ENCODE measurements at places on chromosomes 7 and 10.
A peak's percentile ranks its signal among the peaks of the same experiment; 100 is the strongest.

DNA sequence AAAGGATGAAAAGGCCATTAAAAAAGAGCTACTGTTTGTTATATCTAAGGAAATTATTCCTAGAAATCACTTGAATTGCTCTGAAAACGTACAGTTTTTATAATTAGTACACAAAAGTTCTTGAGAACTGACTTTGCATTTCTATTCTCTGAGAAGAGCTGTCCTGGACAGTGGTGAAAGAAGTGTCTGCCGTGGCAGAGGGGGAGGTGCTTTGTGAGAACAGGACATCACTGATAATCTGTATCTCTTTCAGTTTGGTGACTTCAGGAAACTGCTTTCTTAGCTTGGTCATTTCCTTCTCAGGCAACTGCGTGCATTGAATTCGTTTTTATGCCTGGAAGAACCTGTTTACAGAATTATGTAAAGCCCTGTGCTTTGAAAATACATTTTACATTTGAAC lies 52.1 kb downstream of the POLL start:
- DNase-seq, result no peak

- no peak for DNase-seq
Measured at GRCh38 chr10:21099291-21100062, 202.4 kb upstream of the NEBL start.

GRCh38 chr10:86024281-86025041 lies 342.1 kb downstream of the GRID1 start:
- no peak for DNase-seq

DNA sequence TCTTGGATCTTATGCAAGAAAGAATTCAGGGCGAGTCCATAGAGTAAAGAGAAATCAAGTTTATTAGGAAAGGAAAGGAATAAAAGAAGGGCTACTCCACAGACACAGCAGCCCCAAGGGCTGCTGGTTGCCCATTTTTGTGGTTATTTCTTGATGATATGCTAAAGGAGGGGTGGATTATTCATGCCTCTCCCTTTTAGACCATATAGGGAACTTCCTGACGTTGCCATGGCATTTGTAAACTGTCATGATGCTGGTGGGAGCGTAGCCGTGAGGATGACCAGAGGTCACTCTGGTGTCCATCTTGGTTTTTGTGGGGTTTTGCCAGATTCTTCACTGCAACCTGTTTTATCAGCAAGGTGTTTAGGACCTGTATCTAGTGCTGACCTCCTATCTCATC lies 115.4 kb upstream of the CARD11 start:
- DNase-seq, result no peak

- DNase-seq, result no peak
Measured at GRCh38 chr10:36038316-36038955, 396.3 kb upstream of the FZD8 start.

GRCh38 chr7:129122078-129122750 lies 22.3 kb upstream of the TSPAN33 start:
- no peak for DNase-seq

- DNase-seq, result peak; percentile 8
Measured at GRCh38 chr7:118590107-118590506, 365.6 kb downstream of the ANKRD7 start.

DNA sequence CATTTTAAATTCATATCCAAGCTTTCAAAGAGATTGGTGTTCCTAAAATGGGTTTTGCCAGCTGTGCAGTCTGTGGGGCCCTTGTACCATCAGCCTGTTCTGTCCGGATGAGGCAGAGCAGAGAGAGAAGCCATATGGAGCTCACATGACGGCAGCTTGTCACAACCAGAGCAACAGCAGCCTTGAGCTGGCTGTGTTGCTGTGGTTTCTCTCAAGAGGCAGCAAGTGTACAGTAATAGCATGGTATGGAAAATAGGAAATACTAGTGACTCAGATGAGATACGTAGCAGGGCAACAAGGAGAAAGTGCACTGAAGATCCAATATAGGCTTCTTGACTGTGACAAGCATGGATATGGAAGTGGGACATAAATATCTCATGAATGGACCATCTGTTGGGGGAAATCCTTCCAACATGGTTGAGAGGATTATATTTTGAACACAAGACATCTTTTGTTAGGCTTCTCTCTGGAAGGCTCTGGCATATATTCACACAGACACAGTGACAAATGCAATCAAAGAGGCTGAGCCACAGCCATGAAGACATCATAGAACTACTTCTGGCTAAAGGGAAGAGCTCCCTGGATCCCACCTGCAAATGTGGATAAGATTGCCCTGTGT lies 251.0 kb upstream of the TAC1 start:
- no peak for DNase-seq

DNA sequence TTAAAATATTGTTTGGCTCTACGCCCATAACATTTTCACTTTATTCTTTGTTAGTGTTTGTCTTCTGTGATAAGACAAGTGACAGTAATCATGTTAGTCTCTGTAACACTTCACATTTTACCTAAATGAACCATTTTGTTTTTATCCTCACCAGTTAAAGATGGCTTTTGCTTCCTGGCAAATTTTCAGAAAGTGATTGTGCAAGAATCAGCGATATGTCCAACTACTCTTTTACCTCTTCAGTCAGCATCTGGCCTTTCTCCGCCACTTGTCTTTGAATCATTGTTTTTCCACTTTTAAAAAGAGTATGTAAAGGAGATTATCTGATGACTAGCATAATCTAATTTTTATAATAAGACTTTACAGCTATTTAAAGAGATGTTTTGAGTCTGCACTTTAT lies 3.5 kb downstream of the DGKB start:
- no peak for DNase-seq

DNA sequence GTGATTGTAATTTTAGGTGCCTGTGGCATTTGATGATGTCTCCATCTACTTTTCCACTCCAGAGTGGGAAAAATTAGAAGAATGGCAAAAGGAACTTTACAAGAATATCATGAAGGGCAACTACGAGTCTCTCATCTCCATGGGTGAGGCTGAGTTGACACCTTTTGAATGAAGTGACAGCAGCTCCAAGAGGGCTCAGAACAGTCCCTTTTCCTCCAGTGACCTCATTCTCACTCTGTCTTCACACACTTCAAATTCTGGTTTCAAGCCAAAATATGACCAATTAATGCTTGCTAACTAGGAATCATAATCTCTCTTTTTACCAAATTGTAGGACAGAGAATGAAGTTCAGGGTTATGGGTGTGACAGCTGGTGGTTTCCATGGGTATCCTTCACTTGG lies 18.9 kb downstream of the ZNF398 start:
- DNase-seq, result no peak

- DNase-seq, result no peak
Measured at GRCh38 chr7:66303454-66304155, 98.5 kb downstream of the TPST1 start.

DNA sequence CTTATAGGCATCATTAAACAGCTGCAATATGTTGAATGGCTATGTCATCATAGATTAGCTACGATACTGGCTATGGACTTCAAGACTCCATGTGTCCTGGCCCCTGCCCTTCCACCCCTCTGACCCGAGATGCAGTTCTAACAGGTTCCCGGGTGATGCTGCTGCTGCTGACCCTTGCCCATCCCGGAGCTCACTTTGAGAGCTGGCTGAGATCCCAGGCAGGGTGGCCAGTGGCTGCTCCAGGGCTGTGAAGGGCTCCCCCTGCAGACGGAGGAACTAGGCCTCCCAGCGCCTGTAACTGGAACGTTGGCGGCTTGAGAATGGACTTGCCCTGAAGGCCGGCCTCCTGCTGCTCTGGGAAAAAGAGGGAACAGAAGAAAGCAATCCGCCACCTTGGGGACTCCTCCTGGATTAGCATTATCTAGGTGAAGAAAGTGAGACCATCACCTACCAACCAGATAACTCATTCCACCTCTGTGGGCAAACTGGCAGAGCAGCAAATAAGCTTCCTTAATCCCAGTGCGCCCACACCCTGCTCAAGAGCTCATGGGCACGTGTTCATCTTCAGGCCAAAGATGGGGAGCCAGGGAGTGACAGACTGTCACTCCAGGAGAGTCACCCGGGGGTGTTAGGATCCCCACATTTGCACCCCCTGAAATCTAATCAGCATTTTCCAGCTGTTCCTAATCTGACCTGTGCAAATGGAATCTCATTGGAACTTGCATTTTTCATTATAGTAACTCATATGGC lies 56.8 kb downstream of the PARP12 start:
- DNase-seq, result no peak

DNA sequence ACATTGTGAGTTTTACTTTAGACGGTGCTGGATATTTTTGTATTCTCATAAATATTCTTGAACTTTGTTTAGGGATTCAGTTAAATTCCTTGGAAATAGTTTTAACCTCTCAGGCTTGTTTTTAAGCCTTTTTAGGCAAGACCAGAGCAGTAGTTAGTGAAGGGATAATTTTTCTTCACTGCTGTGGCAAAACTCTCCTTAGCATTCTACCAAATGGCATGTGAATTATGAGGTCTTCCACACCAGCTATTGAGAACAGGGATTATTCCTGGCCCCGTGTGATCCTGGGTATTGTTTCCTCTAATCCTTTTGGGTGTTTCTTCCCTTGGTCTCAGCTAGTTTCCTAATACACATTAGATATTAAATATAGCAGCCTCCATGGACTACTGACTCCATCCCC lies 46.2 kb downstream of the CCDC71L start:
- no peak for DNase-seq

- no peak for DNase-seq
Measured at GRCh38 chr7:29076631-29077030, 69.7 kb downstream of the CPVL start.

DNA sequence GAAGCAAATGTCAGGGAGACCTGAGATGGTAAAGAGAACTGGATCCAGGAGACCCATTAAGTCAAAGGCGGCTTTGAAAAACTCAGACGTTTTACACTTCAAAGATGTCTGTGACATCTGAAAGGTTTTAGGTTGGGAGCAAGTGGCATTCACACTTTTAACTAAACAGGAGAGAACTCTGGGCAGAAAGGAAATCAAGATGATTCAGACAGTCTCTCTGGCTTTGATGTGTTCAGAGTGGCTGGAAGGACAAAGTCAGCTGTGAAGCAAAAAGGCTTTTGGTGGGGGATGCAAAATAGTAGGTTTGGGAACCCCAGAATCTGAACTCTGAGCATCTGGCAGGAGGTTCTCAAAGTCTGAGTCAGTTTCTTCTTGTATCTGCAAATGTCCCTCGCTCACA lies 66.6 kb downstream of the PRKCQ start:
- DNase-seq, result peak; percentile 35

- DNase-seq, result no peak
Measured at GRCh38 chr10:4615042-4615441, 211.0 kb upstream of the AKR1E2 start.

DNA sequence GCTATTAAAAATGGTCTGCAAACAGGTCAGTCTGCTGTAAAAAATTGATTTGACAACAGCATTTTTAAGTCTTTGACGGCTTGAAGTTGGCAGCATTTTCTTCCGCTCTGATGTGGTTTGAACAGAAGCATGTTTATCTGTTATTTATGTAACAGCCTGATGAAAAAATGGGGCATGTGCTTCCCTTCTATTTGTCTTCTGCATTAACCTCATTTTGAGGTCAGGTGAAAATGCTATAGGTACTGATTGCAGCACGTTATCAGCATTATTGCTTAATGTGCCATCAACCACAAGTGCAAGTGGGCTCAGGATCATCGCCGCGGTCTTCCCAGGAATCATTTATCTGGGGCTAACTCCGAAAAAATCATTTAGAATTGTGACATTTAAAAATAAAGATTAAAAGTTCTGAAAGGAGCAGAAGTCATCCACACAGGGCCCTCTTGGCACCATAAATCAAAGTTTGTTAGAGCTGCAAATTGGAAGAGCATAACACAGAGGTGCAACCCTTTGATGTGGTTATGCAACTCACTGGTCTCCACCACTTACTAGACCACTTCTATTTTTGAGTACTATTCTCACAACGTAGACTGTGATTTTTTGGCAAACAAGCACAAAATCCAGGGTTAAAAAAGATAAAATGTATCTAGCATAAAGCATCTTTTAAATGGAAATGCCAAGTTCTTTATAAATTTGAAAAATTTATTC lies 307.7 kb downstream of the MDFIC start:
- DNase-seq, result no peak

DNA sequence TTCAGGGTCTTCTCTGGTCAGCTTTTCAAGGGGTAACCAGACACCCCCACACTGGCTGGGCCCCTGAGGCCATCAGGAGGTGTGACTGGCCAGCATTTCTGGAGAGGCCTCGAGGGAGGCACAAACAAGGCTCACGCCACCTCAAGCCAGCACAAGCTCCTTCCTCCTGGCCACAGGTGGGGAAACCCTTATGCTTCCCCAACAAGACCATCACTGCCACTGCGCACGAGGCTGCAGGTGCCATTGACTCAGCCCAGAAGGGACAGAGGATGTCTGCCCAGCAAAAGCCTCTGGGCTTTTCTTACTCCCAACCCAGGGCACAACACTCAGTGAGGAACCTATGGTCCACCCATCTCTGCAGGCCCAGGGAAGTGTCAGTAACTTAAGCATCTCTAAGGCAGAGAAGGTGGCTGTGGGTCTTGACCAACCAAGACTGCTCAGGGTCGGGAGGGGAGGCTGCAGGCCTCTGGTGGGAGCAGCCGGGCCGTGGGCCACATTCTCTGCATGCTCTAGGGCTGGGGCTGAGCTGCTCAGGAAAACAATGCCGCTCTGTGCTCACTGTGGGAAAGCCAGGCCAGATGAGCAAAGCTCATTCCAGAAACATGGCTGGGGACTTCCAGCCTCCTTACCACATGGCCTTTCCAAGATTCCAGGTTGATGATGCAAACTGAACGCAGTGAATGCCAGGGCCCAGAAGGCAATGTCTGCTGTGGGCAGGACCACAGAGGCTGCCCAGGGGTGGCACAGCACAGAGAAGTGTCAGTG lies 24.2 kb upstream of the RASSF4 start:
- no peak for DNase-seq

DNA sequence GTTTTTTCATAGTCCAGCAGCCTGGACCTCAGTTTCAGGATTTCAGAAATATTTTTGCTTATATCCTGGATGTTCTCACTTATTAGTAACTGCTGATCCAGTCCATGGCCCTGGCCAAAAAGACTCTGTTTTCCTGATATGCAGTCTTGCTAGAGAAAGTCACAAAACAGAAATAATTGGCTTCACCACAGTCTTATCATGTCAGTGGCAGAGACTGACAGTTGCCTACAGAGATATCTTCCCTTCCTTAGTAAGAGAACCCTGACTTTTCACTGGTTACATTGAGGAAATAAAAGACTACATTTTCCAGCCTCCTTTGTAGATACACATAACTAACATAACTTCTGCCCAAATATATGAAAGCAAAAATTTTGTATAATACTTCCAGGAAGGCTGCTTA lies 56.6 kb downstream of the AHR start:
- DNase-seq, result no peak

DNA sequence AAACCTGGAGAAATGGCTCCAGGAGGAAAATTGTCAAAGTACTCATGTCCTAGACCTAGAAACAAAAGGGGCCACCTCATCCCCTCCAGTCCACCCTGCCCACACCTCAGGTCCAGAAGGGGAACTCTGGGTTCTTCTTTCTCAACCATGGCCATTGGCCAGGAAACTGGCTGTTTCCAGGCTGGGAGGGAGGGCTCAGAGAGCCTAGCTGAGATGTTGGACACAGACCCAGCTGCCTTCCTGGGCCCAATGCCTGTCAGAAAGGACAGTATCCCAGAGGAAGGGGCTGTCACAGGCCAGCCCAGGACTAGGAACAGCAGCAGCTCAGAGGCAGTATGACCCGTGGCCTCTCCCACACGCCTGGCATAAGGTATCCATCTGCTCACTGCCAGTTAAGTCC lies 9.6 kb downstream of the GRID1 start:
- DNase-seq, result no peak

All from stimulated activated naive CD8-positive, alpha-beta T cell treated with anti-CD3 and anti-CD28 coated beads, Interleukin-15, Interleukin-2, amounts not matched to agents 100 U/mL and 50 U/mL, for 24 hours (primary cell).